CD4-positive, alpha-beta T cell treated with Interleukin-1 beta for 1 hour (primary cell): ENCODE measurements at places on chromosomes 5 and 9.

- DNase-seq = no peak
Measured at GRCh38 chr9:137388589-137389427, 34.2 kb downstream of the EXD3 start.

GRCh38 chr9:132669319-132669697, 475 bp downstream of the DDX31 start:
- no peak for DNase-seq

- DNase-seq = no peak
Measured at GRCh38 chr9:116998305-116998704, 311.2 kb downstream of the TRIM32 start.

DNA sequence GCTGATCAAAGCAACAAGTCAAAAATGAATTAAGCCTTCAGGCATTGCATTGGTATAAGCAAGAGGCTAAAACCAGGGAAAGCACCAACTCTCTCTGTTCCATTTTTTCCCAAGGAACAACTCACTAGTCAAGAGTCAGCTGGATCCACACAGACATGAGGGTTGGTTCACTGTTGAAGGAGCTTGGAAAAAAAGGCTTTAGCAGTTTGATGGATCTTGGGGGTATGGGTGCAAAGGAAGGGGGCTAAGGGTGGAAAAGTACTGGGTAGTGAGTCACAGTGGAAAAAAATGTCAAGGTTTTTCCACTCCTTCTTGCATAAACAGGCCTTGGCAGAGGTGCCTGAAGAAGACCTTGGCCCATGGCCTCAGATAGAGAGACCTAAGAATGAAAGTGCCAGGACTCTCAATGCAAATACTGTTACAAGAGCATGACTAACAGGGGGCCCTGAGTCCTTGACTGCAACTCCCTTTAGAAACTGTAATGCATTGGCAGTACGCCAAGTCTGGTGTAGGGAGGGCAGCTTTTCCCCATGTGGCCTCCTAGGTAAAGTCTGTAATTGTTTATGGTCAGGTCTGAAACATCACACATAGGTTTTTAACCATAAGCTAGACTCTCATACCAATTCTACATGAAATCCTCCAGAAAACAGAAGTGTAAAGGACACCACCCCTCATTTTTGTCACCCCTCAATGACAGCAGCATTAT, 23.7 kb downstream of the ACTL7A start:
- DNase-seq = no peak

- no peak for DNase-seq
Measured at GRCh38 chr5:150738862-150739261, 20.0 kb downstream of the DCTN4 start.

GRCh38 chr9:4105183-4105582, 194.7 kb downstream of the GLIS3 start:
- no peak for DNase-seq

DNA sequence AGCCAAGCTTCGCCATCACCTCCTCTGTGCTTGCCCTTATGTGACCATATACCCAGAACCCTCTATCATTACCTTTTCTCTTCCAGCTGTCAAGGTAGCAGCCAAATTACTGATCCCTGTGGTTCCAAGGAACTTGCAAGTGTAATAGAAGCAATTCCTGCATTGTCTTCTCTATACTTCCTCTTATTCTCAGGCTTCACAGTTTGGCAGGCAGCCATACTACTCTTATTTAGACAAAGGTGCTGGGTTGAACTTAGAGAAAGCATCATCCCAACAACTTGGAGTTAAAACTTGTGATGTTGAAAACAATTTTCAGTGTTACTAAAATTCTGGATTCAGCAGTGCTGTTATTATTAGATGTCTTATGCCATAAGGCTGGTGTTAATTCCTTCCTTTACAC, 93.2 kb downstream of the NLN start:
- DNase-seq = no peak

DNA sequence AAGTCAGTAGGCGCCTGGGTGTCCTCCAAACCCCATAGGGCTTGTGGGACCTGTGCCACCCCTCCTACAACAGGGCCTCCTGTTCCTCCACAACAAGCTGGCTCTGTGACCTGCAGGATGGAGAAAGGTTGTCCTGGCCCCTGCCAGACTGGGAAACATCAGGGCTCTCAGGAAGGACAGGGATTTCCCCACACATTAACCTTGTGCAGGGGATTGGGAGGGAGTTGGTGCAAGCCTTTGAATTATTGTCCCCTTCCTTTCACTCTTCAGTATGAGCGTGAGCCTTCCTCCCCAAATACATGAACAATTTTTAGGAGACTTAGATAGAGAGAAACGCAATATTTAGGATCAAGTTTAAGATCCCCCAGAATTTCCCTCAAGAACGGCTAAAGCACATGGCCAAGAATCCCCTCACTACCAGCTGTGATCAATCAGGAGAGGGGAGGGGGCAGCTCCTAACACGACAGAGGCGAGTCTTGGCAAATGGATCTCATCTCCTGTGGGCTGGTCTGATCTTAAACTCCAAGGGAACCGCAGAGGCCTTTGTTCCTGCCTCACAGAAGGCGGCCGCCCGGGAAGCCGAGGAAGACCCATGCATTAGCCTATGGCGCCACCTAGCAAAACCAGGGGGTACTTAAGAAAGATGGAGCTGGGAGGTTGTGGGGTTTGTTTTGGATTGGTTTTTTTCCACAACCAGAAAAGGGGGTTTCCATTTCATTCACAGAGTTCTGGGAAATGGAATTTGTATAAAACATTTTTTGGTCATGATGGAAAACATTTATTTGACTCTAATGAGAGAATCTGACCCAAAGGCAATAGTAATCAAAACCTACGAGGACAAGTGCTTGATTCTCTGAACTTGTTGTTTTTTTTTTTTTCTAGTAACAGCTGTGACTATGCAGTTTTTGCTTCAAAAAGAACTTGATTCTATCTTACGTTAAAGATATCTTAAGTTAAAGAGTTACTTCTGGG, 36.1 kb upstream of the OSMR start:
- DNase-seq = peak; percentile 5

DNA sequence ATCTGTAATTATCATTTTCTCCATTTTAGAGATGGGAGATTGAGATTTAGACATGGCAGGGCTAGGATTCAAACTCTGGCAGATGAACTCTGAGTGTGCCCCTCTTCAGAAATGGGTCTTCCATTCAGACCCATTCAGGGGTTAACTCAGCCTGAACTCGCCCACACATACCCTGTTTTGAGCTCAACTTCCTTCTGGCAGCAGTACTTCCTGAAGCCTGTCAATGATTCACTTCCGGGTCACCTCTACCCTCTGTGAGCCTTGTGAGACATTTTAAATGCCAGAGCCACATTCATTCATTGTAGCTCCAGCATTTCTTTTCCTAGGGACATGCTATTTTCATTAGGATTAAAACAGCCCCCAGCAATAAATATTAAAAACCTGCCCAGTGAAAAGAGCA, 209.3 kb upstream of the SLC24A2 start:
- no peak for DNase-seq

DNA sequence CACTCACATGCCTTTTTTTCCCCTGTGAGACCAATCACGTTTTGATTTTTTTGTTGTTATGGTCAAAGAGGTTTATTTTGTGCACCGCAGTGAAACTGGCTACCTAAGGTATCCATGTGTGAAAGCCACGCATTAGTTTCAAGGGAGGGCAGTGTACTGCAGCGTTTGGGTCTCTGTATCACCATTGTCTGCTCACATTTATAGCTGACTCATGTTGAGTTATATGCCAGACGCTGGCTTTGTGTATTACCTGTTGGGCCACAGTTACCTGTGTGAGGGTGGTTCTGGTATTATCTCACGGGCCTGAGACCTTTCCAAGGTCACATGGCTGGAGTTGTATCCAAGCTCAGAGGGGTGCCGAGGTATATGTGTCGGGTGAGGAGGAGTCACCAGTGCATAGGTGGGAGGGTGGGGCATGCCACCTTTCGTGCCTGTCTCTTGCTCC, 75.8 kb downstream of the ARHGAP26 start:
- DNase-seq = no peak

DNA sequence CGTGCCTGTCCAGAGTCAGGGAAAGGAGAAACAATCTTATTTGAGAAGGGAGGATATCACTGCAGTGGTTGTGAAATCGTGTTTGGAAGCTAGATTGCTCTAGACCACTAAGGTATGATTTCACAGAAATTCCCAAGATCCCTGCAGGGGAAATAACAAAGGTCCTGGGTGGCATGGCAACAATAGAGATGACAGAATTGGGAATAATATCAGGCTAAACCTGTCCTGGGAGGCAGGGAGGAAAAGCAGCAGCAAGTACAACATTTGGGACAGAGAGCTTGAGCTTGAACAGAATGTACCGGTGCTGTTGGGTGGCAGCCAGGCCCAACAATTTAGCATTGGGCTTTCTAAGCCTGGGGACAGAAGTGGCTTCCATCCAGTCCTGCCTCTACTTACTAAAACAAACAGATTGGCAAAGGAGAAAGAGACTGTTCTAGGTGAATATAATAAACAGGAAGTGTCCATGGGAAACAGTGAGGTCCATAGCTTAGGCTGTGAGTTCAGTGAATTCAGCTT, 17.0 kb upstream of the ARHGAP26 start:
- DNase-seq = no peak

GRCh38 chr5:14187660-14188059, 44.5 kb downstream of the TRIO start:
- no peak for DNase-seq

DNA sequence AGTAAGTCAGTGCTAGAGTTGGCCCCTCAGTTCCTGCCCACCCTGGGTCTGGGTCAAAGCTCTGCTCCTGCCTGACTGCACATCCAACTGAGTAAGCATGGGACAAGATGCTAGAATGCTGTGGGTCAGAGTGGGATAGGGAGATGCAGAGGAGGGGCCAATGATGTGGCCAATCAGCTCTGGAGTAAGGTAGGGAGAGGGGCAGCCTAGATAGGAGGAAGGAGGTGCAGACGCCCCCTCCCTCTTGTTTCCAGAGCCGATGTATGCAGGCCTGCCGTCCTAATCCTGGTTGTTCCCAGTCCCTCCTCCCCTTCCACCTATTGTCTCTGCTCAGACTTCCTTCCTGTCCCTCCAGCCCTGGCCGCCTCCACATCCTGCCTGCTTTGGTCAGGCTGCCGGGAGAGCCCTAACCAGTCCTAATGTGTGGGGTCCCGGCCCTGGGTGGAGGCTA, 1.3 kb downstream of the ARAP3 start:
- no peak for DNase-seq

GRCh38 chr5:144024090-144024489, 146.4 kb downstream of the YIPF5 start:
- no peak for DNase-seq

GRCh38 chr9:114301798-114302565, 20.9 kb upstream of the ORM1 start:
- no peak for DNase-seq

GRCh38 chr9:138022121-138022741, 144.6 kb downstream of the CACNA1B start:
- DNase-seq = peak; percentile 1
